ENCODE measurements at places on chromosomes 2 and 18.

GRCh38 chr2:237435844-237436587, 22.1 kb upstream of the COL6A3 start:
- peak; percentile 87 for DNase-seq

DNA sequence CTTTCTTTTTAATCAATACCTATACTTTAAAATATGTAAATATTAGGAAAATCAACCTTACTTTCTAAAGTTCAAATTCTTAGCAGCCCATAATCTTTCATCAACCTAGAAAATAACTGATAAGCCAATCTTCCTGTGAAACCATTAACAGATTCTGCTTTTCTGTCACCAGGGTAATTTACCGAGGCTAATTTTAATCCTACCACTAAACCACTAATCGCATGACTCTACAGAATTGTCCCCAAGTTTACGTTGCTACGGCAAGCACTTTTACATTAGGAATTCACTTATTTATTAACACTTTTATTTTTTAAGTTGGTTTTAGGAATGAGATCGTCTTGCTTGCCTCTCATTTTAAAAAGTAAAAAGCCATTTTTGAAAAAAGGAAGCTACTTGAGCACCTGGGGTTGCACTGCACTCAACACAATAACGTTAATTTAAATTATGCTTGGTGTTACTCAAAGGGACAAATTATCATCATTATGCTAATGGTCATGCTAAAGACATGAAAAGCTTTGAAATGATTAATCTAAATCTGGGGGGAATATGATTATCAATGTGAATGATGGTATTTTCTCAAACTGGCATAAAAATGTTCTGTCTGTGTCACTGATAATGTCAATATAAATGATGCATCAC, 10.2 kb downstream of the ZNF516 start:
- DNase-seq: no peak

DNA sequence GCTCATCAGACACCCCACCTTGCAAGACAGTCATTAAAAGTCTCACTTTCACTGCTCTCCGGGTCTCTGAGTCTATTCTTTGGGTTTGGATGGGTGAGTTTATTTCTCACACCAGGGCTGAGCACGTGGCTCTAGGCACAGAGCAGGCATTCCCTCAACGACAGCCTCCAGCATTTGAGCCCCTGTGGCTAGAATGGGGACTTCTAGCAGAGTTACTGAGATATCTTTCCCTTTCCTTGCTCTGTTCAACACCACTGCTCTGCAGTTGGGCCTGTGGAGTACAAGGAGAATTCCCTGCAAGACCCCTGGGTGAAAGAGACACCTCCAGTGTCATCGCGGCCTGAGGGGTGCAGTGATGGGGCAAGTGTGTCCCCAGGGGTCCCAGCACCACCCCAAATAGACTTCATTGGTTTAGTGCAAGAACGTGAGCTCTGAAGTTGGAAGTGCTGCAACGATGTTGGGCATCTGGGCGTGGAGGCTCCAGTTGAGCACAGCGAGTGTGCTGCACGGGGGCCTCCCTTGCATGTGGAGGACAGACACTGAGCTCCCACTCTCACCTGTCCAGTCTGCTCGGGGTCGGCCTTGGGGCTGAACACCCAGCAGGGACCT, 184.1 kb upstream of the HS6ST1 start:
- DNase-seq: no peak

DNA sequence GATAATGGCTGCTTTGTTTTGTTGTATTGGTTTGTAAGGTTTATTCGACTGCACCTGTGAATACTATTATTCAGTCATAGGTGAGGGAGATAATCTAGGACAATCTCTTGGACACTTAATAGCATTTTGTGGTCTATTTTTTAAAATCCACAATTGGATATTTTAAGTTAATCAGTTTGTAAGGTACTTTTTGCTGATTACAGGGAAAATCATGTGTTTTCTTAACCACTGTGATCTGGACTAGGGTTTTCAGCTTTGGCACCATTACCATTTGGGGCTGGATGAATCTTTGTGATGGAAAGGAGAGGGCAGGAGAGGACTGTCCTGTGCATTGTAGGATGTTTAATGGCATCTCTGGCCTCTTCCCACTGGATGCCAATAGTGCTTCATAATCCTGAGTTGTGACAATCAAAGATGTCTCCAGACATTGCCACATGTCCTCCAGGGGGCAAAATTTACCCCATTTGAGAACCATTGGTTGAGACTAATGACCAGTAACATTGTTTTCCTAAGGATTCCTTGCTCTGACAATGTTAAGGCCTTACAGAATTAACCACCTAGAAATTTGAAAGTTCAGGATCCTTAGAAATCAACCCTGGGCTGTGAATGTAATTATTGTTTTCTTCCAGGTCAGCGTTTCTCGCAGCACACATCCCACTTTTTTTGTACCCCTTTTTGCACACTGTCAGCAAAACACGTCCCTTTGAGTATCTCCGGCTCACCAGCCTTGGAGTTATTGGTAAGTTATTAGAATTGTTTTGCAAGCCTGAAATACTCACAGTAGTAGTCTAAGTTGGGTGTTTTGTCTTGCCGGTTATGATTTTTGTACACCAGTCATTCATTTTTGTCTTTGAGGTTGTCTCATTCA, 15.6 kb downstream of the CNOT9 start:
- no peak for DNase-seq

DNA sequence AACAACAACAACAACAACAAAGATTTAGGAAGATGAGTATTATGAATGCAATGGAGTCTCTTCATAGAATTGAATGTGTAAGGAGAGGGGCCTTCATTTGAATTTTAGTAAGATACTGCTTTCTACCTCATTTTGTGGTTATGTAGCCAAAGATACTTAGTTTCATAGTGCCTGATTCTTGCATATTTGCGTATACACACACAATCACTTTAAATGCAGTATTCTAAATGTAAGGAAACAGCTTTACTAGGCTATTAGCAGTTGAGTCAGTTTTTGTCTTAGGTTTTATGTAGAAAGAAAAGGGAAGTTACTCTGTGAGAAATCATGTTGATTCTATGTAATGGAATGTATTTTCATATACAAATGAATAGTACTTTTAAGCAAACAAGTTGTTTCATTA, 80.5 kb downstream of the HAUS1 start:
- DNase-seq: no peak

DNA sequence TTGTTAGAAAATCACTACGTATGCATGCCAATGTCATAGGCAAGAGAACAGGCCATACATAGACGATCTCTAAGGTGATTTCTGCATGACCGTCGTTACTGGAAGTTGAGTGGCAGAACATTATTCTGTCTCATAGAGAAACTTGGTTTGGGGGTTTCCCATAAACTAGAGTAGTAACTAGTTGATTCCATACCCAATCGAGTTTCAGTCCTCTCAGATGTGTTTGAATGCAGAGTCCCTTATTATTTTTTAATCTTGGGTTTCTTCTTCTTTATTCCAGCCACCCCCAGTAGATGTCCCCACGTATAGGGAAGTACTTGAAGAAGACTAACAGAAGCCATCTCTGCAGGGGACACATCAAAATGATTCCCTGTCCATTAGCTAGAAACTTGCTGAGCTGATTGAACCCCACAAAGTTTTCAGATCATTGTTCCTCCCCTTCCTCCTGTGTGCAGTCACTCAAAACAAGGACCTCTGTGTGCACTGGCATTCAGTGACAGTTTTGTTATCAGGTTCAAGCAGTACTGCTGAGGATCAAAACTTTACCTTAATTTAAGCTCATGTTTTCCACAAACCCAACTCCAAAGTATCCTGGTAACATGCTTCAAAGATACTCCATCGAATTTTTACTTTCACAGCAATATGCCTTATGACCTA, 68.4 kb upstream of the CDCA7 start:
- no peak for DNase-seq

- DNase-seq: no peak
Measured at GRCh38 chr2:182577816-182578215, 138.2 kb upstream of the DNAJC10 start.

GRCh38 chr2:178874529-178875240, 67.5 kb upstream of the TTN start:
- DNase-seq: no peak

GRCh38 chr2:239730897-239731296, 294.2 kb downstream of the NDUFA10 start:
- no peak for DNase-seq

DNA sequence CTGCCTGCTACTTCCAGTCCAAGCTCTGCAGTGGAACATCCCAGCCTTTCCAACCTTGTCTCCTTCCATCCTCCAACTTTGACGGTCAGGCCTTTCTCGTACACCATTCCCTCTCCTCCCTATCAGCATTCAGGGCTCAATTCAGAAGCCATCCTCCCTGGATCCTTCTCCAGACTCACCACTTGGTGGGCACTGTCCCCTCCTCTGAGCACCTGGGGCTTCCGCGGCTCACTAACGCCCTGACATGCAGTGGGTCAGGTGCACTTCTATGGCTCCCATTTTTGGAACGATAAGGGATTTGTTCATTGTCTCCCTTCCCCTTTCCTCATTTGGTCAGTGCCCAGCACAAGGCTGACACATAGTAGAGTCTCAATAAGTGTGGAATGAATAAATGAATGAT, 56.7 kb downstream of the TNS1 start:
- no peak for DNase-seq

- no peak for DNase-seq
Measured at GRCh38 chr2:210428393-210429179, 48.0 kb downstream of the LANCL1 start.

DNA sequence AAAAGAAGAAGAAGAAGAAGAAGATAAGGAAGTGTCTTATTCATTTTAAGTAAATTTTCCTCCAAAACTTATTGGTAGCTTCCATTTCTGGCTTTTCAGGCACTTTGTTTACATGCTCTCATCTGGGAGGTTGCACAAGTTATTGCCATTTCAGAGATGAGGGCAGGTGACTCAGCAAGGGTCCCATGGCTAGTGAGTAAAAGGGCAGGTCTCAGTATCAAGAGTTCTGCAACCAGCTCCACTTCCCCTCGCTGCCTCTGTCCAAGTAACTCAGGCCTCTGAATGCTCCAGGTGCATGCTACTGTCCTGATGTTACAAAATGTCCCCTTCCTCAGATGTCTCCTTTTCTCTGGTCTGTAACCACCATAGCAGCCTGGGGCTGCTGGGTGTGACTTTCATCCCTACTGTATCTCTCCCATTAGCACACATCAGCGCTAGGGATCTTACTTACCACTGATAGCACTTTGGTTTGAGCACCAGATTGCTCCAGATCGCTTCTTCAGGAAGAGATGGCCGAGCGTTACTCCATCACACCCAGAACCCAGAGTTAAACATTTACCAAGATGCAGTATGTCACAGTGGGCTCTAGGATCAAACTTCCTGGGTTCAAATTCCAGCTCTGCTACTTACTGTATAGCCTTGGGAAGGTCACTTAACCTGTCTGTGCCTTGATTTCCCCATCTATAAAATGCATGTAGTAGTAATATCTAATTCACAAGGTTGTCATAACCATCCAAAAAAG, 57.4 kb upstream of the LAPTM4A start:
- no peak for DNase-seq

GRCh38 chr2:237283131-237283928, 130.6 kb downstream of the COL6A3 start:
- DNase-seq: peak; percentile 79

DNA sequence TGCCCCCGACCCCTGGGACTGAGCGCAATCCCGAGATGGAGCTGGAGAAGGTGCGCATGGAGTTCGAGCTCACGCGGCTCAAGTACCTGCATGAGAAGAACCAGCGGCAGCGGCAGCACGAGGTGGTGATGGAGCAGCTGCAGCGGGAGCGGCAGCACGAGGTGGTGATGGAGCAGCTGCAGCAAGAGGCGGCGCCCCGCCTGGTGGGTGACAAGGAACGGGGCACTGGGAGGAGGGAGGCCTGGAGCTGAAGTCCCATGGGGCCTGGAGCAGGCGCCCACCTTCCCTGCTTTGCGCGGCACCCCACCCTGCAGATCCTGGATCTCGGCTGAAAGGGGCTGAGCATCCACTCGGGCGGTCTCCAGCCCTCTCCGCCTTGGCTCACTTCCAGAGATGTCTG, 1.2 kb downstream of the TMEM247 start:
- no peak for DNase-seq

Measured in fibroblast of skin of right quadriceps (primary cell).